ENCODE measurements at places on chromosomes 3 and 15. TPM values are rescaled to one million over a fixed set of nuclear protein-coding genes. Genes with fewer than 3 reads are reported as not detected.

Gene NDUFB4
- 32.9 TPM for total RNA-seq

Gene PLAAT1
- not detected for total RNA-seq

Gene CERS3
- total RNA-seq, result not detected

Gene GOLGA6L6
- total RNA-seq, result under 0.01 TPM

Gene AP3B2
- 0.79 TPM for total RNA-seq

Gene CFAP44
- 4.4 TPM for total RNA-seq

Gene RASGRP1
- total RNA-seq, result not detected

Gene PLCB2
- under 0.01 TPM for total RNA-seq

Gene CX3CR1
- total RNA-seq, result not detected

Gene CSPG5
- total RNA-seq, result 0.09 TPM

Gene ATXN7
- total RNA-seq, result 6.1 TPM

Gene GHSR
- total RNA-seq, result not detected

Gene FBXL2
- 14.8 TPM for total RNA-seq

Gene SLCO3A1
- 4.1 TPM for total RNA-seq

Gene CSNK1G1
- total RNA-seq, result 20.3 TPM

Gene ROPN1
- total RNA-seq, result not detected

Gene LARP6
- 93.6 TPM for total RNA-seq

Gene WDR93
- 0.16 TPM for total RNA-seq

Gene FGD5
- total RNA-seq, result 0.16 TPM

Gene TPRG1
- total RNA-seq, result 0.32 TPM

Gene HIGD2B
- total RNA-seq, result under 0.01 TPM

Gene CTXN2
- not detected for total RNA-seq

Gene HCN4
- not detected for total RNA-seq

Gene GPR149
- total RNA-seq, result not detected
